Tibial nerve (tissue), 4 donors: ENCODE measurements at places on chromosomes 1 and 21.

DNA sequence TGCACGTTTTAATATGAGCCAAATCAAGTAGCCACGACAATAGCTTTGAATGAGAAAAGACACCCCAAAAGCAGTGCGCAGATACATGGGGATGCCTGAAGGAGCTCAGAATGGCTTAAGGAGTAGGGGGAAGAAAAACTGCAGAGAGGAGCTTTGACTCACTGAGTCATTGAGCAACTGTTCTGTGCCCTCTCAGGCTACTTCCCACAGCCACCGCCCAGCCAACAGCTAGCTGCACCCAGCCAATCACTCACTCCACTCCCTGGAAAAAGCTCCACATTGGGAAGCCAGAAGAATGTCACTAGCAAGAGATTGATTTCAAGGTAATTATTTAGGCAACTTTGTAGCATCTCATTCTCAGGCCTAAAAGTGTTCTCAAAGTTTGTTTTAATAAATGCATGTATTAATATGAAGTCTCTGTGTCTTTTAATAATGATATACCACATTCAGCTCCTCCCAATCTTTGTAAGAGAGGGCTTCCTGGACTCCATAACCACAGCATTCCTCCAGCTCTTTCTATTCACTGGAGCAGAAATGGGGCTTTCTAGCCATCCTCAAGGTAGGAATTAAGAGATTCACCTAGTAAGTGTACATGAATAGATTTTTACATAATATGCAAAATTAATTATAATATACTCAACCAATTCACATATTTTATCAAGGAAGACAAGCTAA lies 16.8 kb downstream of the DUSP10 start:
- no peak for DNase-seq

DNA sequence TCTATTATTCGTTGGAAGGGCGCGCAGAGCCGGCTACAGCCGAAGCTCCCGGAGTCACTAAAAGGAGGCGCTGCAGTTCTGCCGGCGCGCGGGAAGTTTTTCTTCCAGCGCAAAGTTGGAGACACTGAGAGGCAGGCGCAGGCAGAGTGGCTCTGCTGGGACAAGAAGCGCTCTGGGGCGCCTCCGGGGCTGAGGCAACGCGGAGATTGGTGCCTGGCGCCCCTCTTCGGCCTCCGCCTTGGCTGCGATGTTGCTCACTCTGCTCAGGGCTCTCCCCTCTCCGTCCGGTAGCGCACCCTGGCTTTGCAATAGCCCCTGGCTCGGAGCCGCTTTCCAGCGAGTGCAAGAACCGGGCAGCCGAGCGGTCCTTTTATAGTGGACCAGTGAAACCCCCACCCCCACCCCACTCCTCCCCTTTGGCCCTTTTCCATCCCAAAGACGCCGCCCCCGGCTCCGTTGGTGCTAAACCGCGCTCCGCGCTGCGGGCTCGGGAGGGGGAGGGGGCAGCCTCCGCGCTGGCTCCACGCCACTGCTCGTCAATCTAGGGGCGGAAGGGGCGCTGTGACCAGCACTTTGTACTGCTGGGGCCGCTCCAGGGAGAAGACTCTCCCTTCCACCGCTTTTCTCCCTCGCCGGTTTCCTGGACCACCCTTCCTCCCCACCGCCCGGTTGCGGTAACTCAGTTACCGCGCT lies at the start of gene ADAMTS1:
Gene ADAMTS1 (minus strand): TSS at position 344 of the 693 bp plus-strand sequence. CDS start 455 bp downstream, outside the sequence.
- DNase-seq = peak; percentile 93

DNA sequence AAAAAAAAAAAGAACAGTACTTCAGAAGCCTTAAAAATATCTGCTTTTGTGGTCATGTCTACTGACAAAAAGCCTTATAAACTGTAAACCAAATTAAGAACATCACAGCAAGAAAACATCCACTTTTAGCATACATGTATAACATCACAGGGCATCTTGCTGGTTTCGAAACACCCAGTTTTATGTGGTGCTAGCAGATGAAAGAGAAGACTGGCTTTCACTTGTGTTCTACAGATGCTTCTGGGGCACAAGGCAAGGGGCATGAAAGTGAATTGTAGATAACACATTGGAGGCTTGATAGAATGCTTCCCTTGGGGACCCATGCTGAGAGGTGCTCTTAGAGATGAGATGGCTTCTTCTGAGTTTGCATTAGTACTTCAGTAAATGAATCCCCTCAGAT lies 543.7 kb upstream of the PKN2 start:
- no peak for DNase-seq

DNA sequence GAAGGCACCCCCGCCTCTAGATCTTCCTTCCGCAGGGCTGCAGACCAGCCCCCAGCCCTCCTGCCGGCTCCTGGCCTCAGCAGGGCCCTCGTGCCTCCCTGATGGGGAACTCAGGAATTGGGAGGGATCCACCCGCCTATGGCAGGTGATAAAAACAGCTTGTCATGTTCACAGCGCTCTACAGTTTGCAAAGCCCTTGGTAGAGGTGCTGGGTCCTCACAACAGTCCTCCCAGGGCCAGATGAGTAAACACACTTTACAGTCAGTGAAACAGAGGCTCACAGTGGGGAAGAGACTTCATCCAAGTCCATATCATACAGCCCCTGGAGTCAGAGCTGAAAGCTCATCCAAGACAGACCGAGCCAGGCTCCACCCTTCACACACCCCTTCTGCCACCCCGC lies 97.0 kb upstream of the IFFO2 start:
- no peak for DNase-seq

DNA sequence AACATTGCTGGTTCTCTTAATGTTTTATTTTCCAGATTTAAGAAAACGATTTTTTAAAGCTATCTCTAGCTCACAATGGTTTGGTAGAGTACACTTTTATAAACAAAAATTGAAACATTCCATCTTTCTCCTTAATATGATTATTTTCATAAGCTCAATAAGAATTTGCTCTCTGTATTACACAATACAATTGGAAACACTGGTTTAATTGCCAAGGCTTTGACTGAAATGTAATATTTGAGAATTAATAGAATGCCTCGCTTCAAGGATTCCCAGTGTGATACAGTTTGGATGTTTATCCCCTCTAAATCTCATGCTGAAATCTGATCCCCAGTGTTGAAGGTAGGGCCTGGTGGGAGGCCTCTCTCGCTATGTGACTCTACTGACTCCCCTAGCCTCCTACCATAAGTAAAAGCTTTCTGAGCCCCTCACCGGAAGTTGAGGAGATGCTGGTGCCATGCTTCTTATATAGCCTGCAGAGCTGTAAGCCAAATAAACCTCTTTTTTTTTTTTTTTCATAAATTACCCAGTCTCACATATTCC lies 67.4 kb downstream of the DDAH1 start:
- no peak for DNase-seq

DNA sequence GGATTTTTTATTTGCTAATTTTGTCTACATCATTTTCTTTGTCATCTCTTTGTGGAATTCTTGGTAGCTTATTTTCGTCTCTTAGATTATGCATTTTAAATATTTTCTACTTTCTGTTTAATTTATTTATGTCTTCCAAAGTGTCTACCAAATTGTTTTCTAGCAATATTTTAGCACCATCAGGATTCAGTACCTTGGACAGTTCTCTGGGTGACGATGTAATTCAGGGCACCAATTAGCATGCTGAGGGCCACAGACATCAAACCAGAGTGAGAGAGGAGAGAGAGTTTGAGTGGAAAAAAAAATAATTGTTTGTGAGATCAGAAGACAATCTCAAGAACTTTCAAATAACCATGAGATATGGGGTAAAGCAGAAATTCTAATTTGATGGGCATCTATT lies 169.8 kb upstream of the CXADR start:
- no peak for DNase-seq

DNA sequence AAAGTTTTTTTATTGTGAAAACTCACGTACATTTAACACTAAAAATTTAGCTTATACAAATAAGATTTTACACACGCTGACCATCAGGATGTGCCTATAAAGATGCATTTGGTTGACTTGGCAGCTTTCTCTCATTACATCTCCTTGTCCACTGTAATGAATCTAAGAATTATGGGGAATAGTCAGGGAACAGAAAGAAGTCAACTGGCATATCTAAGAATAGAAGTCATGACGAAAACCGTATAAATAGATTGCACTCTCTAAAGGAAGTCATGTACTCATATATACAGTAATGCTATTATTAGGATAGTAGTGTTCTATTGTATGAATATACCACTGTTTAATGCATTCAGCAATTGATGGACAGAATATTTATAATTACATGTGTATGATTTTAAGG lies 575.8 kb upstream of the B3GALT2 start:
- DNase-seq = no peak

GRCh38 chr21:33411949-33412430 lies 8.8 kb downstream of the IFNGR2 start:
- no peak for DNase-seq

- no peak for DNase-seq
These were observed 39.6 kb upstream of the LPGAT1 start for GRCh38 chr1:211870156-211870555.

GRCh38 chr1:55695552-55695951 lies 480.4 kb upstream of the USP24 start:
- no peak for DNase-seq

- DNase-seq = no peak
These were observed 30.5 kb upstream of the DISP1 start for GRCh38 chr1:222784371-222784770.

- no peak for DNase-seq
These were observed 39.3 kb upstream of the EXOSC10 start for GRCh38 chr1:11138952-11139351.

- no peak for DNase-seq
These were observed 76.5 kb downstream of the RHOU start for GRCh38 chr1:228811712-228812305.

DNA sequence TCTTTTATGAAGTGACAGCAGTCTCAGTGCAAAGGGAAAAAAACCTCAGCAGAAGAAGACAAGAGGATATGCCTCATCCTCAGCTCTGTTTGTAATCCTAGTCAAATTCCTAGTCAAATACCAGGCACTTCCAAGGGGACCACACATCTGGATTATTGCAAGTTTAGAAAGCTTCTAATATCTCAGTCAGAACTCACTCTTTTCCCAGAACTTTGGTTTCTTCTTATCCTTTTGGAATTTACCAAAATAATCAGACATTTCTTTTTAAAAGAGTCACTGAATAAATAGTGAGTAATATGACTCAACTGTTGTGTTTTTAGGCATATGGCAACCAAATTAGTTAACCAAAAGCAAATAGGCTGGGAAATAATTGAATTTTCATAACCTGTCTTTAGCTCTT lies 47.8 kb downstream of the PRRX1 start:
- no peak for DNase-seq

- DNase-seq = no peak
These were observed 51.0 kb upstream of the IKBKE start for GRCh38 chr1:206419250-206419649.

GRCh38 chr1:1337793-1338147 lies 6.7 kb downstream of the TAS1R3 start:
- no peak for DNase-seq

DNA sequence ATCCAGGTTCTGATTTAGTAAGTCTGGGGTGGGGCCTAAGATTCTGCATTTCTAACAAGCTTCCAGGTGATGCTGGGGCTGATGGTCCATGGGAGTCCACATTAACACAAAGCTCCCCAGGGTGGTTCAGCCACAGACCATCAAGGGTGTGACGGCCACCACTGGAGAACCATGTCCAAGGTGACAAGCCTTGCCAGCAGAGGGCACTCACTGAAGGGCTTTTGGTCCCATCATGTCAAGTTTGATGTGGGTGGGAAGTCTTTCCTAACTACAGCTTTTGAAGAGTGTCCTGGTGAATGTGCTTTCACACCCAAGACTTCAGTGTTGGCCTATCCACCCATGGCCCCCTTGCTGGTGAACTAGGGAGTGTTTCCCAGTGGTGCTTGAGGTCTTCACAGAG lies 67.1 kb downstream of the UBE2T start:
- no peak for DNase-seq
